ENCODE measurements at places on chromosomes 11 and 22. TPM values are rescaled to one million over a fixed set of nuclear protein-coding genes. Genes with fewer than 3 reads are reported as not detected.

DNA sequence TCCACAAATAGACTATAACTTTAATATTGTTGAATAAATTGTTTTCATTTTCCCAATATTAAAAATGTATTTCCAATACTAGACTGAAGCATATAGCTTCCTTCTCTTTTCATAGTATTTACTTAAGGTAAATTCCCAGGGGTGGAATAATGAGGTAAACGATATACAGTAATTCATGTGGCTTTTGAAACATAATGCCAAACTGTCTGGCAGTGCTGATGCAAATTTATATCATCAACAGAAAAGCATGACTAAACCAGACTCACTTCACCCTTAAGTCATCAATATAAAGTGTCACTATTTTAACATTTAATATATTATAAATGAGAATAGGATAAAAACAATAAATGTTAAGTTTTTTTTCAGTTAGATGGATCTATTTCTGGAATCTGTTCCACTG is 13.6 kb downstream of the C2CD3 start:
- no peak for DNase-seq

Gene YAP1
- total RNA-seq, result 111 TPM

Gene INSC
- total RNA-seq, result 0.58 TPM

- DNase-seq, result no peak
Observed at GRCh38 chr22:25540166-25540907, 24.1 kb upstream of the GRK3 start.

GRCh38 chr11:13354335-13354734 is 76.7 kb downstream of the BMAL1 start:
- DNase-seq, result no peak

- no peak for DNase-seq
Observed at GRCh38 chr11:40388097-40388818, 1071.2 kb downstream of the LRRC4C start.

Gene OR8G5
- total RNA-seq, result not detected

DNA sequence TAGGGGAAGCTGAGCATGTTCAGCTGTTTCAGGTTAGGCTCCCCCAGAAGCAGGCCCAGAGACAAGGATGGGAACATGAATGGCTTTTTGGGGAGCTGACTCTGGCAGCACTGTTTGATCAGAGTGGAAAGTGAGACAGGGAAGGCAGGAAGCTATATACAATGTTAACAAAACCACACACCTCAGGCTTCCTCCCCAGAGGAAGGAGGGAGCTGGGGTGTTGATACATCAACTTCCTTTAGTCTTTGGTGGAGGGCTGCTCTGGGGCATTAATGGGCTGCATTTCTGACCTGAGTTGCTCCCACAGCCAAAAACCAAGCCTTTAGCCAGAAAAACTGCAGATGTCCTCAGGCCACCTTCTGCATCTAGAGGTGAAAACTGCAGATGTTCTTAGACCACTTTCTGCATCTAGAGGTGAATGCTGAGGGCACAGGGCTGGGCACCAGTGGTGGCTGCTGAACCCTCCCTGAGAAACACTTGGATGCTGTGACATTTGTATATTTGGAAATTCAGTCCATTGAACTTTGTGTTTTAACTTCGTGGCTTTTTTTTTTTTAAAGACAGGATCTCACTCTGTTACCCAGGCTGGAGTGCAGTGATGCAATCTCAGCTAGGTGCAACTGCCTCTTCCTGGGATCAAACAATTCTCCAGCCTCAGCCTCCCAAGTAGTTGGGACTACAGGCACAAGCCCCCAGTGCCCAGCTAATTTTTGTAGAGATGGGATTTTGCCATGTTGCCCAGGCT is 49.9 kb downstream of the KIAA1671 start:
- DNase-seq, result no peak

Gene RSF1
- total RNA-seq, result 79.3 TPM
